ENCODE measurements at places on chromosomes 1 and 21. TPM values are rescaled to one million over a fixed set of nuclear protein-coding genes. Genes with fewer than 3 reads are reported as not detected.

DNA sequence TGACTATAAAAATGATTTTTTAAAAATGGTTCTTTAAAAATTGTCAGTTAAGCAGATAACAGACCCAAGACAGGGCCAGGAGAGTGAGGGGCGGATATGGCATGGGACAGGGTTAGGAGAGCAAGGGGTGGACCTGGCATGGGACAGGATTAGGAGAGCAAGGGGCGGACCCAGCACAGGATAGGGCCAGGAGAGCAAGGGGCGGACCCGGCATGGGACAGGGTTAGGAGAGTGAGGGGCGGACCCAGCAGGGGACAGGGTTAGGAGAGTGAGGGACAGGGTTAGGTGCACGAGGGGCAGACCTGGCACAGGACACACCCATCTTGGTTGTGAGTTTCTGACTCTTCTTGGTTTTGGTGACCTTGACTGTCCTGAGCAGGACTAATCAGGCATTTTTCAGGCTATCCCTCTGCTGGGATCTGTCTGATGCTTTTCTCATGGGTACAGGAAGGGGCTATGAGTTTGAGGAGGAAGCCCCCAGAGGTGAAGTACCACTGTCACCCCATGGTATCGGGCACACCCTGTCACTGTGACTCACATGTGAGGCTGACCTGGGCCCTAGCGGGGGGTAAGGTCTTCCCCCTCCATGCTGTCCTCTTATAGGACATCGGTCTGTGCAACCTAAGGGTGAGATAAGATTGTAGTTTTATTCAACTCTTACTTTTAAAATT is 159.0 kb upstream of the COL6A1 start:
- DNase-seq: no peak

- peak; percentile 32 for DNase-seq
Observed at GRCh38 chr1:34845131-34845901, 14.2 kb downstream of the SMIM12 start.

DNA sequence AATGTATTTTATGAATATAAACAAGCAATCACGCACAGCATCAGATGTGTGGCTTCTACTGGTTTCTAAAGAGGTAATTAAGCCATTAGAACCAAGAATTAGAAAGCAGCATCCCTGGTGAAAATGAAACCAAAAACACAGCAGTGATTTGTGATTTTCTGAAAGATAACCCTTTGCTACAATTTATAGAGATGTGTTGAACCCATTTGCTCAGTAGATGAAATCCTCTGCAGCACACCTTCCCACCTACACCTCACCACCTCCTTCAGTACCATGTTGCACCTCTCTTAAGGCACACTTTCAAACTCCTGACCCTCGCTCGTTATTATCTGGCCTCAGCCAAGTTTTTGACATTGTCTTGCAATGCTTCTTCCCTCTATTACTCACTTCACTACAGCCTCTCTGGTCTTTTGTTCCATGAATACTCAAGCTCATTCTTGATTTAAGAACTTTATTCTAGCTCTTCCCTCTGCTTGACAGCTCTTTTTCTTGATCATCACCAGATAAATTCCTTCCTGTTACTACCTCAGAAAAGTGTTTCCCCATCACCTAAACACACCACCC is 38.6 kb downstream of the NSL1 start:
- DNase-seq: no peak

- peak; percentile 77 for DNase-seq
Observed at GRCh38 chr21:14273736-14274538, 58.0 kb downstream of the RBM11 start.

The CHIT1 gene
- 1.3 TPM for total RNA-seq

The CD247 gene
- 1.1 TPM for total RNA-seq

- no peak for DNase-seq
Observed at GRCh38 chr21:33428669-33429068, 25.5 kb downstream of the IFNGR2 start.

The TFF2 gene
- not detected for total RNA-seq

DNA sequence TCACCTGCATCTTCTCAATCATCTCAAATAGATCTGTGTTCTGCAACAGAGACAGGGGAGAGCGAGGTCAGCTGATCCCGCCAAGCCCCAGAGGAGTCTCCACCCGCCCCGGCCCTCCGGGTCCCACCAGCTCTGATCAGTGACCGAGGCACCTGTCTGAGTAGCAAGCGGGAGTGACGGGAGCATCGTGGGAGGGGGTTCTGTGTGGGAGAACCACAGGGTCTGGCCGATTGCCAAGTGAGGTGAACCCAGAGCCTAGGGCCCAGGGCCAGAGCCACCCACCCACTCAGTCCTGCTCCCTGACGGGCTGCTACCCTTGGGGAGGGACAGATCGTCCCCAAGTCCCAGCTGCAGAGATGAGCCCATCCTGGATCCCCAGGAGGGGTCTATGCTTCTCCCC is 49.1 kb downstream of the RAP1GAP start:
- DNase-seq: no peak

The DISP3 gene
- total RNA-seq: 0.05 TPM

The AKR7A2 gene
- total RNA-seq: 32.9 TPM

The RPE65 gene
- not detected for total RNA-seq

GRCh38 chr1:34973326-34973725 is 11.8 kb downstream of the TMEM35B start:
- DNase-seq: no peak

- DNase-seq: no peak
Observed at GRCh38 chr21:35953597-35953996, 106.7 kb downstream of the SETD4 start.

GRCh38 chr1:241828463-241829021 is 19.5 kb upstream of the EXO1 start:
- no peak for DNase-seq

DNA sequence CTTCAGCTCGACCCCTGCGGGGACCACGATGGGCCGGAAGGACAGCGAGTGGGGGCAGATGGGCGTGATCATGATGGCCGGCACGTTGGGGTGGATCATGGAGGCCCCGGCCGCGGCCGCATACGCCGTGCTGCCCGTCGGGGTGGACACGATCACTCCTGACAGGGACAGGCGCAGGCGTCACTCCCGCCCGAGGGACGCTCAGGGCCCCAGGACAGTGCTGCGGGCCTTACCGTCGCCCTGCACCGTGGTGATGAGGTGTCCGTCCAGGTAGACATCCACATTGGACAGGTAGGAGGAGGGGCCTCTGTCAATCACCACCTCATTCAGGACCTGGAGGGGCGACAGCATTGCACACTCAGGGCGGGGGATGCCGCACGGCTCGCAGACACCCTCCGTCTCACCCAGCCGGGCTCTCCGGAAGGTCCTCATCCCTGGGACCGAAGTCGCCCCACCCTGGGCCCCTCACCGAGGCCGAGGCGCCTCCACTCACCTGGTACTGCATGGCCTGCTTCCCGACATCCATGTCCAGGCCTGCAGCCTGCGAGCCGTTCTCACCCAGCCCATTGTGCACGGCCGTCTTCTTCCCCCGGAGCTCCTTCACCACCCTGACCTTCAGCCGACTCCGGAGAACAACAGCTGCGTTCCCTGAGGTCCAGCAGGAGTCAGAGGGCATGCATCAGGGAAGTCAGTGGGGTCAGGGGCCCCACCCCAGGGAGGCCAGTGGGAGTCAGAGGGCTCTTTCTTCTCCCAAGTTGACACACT is 24.0 kb downstream of the NADK start:
- DNase-seq: peak; percentile 22

DNA sequence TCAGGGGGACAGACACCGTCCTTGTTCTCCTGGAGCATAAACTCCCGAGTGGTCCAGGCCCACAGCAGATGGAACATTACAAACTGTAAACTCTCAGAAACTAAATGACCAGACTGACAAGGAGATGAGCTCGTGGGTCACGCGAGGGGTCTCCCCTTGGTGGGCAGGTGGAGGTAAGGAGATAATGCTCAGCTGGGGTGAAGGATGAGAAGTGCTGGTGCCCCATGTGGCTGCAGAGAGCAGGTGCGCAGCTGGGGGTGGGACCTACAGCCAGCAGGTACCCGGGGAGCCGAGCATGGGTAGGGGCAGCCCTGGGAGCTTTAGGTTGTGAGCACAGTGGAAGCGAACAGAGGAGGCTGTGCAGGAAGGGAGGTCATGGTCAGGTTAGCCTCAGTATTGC is 40.1 kb downstream of the AJAP1 start:
- DNase-seq: no peak

Data from left cardiac atrium (tissue), 4 donors.